ENCODE measurements at places on chromosomes 3 and 15. TPM values are rescaled to one million over a fixed set of nuclear protein-coding genes. Genes with fewer than 3 reads are reported as not detected.

Gene GABRG3
- 3.1 TPM for total RNA-seq

DNA sequence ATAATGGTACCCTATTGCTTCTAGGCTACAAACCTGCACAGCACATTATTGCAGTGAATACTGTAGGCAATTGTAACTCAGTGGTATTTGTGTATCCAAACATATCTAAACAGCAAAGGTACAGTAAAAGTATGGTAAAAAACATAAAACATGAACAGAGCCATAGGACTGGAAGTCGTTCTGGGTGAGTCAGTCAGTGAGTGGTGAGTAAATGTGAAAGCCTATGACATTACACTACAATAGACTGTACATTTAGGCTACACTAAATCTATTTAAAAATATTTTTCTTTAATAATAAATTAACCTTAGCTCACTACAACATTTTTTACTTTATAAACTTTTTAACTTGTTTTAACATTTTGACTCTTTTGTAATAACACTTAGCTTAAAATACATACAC is 21.3 kb downstream of the RAB6B start:
- DNase-seq: no peak

Gene ARID3B
- 18.0 TPM for total RNA-seq

Gene CELSR3
- total RNA-seq: 5.2 TPM

Gene RETNLB
- total RNA-seq: not detected

DNA sequence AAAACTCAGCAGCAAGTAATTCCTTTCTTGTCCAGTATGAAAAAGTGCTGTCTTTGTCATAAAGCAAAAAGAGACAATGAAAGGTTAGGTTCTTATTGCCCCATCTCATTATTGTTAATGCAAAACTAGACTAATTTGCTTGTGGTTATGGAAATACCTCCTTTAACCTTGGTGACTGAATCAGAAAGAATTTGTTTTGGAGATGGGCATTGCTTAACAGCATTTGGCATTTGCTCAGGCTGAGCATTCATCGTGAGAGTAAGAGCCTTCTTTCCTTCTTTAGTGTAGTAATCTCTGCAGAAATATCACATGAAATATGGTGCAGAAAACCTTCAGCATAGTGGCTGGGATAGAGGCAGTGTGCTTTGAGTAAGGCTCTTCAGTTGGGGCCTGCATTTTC is 103.1 kb downstream of the CNTN6 start:
- no peak for DNase-seq

DNA sequence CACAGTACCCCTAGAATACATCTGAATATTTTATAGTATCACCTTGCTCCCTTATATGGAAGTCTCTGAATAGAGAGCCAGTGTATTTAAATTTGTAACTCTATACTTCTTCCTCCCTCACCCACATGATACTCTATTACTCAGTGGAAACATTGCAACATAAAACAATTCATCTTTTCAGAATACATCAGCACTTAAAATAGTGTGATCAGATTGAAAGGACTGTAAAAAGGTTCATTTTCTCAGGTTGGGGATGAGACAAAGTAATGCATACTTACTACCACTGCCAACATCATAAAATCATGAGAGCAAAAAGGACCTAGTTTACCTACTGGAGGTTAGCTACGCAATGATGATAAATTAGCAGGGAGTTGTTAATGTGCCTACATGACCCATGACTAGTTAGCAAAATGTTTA is 13.8 kb upstream of the THRB start:
- no peak for DNase-seq

Gene KBTBD13
- total RNA-seq: 0.09 TPM

GRCh38 chr15:80730926-80731325 is 35.8 kb downstream of the ABHD17C start:
- DNase-seq: no peak

DNA sequence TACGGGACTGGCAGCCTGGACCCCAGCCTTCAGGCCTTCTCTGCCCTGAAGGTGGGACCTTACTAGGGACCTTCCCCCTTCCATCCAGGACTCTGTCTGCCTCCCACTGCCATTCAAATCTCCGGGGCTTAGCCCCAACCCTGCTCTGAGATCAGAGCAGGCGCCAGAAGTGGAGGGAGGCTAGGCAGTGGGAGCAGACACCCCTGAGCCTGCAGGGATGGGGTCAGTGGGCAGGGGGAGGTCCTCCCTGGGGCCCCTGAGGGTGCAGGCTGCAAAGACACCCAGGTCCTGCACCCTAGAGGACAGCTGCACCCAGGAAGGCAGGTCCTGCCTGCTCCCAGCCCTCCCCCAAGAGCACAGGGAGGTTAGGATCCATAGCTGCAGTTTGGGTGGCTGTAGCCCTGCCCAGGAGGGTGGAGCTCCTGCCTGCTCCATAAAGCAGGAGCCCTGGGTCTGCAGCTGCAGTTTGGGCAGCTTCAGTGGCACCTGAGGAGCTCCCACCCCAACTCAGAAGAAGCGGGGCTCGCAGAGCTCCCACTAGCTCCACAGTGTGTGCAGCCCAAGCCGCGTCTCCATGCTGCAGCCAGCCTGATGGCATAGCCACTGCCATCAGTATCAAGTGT is 8.1 kb upstream of the POC1A start:
- no peak for DNase-seq

Gene FANCD2
- 17.9 TPM for total RNA-seq

DNA sequence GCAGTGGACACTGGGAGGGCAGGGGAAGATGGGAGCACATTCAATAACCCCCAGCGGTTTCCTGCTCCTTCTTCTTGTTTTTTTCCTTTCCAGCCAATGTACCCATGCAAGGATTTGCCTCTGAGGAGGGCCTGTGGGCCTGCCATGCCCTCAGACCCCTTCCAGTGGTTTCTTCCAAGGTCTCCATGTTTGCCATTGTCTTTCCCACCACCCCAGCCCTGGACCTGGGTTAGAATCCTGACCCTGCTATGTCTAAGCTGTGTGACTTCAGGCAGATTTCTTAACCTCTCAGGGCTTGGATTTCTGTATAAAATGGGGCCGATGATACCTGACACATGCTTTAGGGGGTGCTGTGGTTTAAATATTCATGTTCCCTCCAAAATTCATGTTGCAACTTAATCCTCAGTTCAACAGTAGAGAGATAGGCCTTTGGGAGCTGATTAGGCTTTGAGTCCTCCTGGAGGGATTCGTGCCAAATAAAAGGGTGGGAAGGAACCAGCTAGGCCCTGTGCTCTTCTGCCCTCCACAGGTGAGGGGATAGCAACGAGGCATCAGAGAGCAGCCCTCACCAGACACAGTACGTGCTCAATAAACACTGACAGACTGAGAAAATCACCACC is 46.3 kb upstream of the FLNB start:
- DNase-seq: no peak
